ENCODE measurements at places on chromosomes 7 and 10. TPM values are rescaled to one million over a fixed set of nuclear protein-coding genes. Genes with fewer than 3 reads are reported as not detected.

DNA sequence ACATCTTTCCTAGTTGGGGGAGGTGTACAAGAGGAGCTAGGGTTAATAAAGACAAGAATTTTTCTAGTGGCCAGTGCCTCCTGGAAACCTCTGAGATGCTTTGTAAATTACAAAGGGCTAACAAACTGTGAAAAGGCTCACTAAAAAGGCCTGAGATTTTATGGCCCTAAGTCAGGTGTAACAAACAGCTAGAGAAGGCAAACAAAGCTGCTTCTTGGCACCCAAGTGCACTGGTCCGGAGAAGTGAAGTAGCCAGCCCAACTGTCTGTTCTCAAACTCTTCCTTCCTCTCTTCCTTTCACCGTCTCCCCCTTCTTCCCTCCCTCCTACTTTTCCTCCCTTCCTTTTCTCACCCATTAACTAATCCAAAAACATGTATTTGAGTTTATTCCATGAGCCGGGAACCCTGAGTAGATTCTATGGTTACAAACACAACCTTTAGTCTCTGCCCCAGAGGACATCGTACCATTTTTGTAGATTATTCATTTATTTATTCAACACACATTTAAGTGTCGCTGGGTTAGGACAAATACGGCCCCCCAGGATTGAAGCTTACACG is 143.4 kb upstream of the PCGF5 start:
- DNase-seq = no peak

DNA sequence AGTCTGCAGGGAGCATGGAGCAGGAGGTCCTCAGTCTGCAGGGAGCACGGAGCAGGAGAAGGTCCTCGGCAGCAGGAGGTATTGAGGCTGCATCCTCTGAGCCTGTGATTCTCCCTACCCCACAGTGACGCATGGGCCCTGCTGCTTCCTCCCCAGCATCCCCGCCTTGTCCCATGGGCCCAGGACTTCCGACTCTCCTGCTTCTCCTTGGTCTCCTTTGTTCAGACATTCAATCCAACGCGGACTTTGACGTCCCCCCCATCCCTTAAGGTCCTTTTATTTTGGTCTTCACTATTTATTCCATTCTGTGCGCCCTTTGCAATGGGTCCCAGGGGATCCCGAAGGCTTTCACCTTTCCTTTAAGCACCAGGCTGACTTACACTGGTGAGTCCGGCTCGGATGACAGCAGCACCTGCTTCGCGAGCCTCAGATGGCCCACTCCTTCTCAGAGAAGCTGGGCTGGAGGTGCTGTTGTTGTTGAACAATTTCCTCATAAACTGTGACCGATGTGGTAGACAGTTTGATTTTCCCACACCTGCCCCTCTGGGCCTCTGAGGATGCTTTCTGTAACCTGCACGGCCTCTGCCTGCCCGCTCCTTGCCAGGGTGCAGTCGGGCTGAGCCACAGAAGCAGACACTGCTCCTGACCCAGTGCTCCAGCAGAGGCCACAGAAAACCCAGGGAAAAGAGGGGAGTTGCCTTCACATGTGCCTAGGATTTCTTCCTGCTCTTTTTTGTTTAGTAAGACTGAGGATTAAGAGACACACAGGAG is 407.2 kb upstream of the SHH start:
- no peak for DNase-seq

GRCh38 chr7:20284771-20285143 is 45.9 kb upstream of the ITGB8 start:
- no peak for DNase-seq

GRCh38 chr7:43458330-43459018 is 124.4 kb upstream of the STK17A start:
- no peak for DNase-seq

DNA sequence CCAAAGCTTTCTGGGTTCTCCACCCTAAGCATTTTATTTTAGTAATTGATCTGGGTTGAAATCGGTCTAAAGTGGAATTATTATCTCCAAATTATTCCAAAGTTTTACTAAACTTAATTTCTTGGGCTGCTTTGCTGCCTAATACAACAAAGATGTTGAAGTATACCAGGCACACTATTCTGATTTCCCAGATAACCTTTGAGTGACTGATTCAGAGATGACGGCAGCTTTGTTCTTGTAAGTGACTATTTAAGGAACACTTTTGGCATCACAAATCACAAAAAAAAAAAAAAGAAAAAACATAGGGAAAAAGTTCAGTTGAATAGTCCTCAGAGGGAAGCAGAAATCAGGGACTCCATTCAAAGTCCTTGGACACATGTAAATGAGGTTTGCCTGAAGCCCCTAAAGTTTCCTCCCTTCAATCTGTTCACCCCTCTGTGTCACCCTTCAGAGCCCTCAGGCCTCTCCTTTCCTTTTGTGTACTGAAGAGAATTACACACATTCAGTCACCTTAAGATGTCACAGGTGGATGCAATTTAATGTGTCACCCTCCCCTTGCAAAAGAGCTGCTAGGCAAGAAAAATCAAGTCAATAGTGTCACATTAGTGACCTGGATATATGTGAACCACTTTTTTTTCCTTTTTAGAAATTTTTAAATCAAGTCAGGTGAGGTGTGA is 81.5 kb downstream of the RTKN2 start:
- no peak for DNase-seq

DNA sequence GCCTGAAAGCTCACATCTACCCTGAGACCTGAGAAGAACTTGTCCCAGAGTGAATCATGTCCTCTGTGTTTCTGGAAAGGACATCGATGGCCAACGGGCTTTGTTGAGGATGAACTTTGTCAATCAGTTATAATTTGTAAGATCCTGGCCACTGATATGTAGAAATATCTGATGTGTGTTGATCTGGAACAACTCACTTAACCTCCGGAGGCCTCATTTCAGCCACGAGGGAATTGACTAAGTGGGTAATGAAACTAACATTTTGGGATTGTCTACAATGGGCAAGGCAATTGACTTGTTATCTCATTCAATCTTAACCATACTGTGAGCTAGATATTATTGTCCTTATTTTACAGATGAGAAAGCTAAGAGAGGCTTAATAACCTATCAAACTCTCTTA is 468.1 kb upstream of the NRP1 start:
- no peak for DNase-seq

DNA sequence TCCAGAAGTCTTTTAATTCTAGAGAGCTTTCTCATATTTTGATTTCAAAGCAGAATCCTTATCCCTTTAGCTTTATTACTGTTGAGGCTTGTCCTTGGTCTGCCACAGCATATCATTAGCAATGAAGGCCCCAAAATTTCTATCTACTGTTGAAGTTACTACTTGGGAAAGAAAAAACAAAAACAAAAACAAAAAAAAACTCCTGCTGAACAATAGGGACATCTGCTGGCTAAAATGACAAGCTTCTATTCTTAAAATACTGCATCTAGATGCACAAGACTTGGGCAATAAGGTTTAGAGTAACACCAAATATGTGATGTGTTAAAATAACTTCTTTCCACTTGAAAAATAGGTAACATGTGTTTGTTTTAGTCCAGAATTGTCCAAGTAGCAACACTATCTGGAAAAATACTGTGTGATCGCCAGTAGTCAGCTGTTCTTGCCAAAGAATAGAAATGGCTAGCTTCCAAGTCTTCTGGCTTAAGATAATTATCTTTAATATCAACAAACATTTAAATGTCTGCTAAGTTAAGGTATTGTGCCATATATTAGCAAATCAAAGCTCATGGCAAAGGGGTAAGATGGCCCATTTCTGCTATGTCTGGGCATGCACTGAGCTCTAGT is 3.8 kb upstream of the DMTF1 start:
- peak; percentile 65 for DNase-seq

Gene DNAJC9
- total RNA-seq = 33.2 TPM

Gene CTAGE15
- 2.9 TPM for total RNA-seq

Gene C10orf67
- not detected for total RNA-seq

Measured in GM23338 (cell line).